ENCODE measurements at places on chromosomes 2 and 18.

DNA sequence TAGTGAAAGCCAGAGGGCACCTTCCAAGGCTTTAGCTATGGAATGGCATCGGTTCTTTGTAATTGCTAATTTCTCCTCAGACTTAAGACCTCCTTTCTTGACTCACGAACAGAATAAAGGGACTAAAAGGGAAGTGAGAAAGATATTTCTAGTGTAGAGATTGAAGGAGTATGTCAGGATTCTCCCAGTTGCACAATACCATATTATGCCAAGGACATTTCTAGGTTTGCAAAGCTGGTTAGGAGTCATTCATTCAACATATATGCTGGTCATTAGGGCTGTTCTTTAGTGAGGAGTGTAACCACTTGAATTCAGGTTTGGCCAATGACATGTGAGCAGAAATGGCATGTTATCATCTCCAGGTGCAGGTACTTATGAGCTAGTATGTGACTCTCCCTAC lies 7.4 kb downstream of the REEP1 start:
- no peak for DNase-seq

DNA sequence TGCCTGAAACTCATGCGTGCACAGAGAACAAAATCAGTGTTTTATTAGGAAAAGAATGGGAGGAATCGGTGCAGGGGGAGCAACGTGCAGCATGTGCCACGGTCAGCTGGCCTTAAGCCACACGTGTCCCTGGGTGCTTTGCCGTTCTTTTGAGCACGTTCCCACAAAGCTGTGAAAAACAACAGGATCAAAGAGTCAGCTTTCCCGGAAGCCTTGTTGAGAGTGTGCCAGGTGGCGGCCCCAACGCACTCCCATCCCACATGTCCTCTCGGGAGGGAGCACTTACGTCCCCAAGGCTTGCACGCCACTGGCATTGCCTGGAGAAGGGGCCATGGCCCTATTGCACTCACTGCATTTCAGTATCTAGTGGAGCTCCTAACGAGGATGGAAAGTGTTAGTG lies 511.2 kb downstream of the EIPR1 start:
- no peak for DNase-seq

DNA sequence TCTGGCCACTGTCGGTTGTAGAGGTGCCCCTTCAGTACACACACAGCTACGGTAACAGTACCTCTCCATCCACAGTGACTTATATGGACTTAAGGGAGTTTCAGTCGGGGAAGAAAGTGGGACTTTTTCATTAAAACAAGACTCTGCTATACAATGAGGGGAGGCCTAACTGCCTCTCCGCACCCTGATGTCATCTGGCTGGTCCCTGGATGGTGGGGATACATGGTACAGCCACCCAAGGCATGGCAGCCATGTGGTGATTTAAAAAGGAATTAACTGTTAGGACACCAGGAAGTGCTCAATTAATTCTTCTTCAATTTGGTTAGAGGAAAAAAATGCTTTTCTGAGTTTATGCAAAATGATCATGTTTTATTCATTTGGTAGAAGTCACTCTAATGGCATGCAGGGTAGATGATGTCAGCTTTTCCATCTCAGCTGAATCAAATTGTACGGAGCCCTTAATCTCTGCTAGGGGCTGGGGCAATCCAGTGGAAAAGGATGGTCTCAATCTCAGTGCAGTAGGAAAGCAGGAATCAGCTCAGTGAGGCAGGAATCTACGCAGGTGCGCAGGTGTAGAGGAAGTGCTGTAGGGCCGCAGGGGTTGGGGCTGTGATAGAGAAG lies 243.9 kb downstream of the PRKCE start:
- DNase-seq: no peak

GRCh38 chr2:62467100-62467474 lies 38.9 kb downstream of the TMEM17 start:
- no peak for DNase-seq

- DNase-seq: no peak
These were observed 67.2 kb upstream of the LRPPRC start for GRCh38 chr2:44063033-44063432.

- no peak for DNase-seq
These were observed 25.6 kb downstream of the HADHB start for GRCh38 chr2:26270373-26270772.

DNA sequence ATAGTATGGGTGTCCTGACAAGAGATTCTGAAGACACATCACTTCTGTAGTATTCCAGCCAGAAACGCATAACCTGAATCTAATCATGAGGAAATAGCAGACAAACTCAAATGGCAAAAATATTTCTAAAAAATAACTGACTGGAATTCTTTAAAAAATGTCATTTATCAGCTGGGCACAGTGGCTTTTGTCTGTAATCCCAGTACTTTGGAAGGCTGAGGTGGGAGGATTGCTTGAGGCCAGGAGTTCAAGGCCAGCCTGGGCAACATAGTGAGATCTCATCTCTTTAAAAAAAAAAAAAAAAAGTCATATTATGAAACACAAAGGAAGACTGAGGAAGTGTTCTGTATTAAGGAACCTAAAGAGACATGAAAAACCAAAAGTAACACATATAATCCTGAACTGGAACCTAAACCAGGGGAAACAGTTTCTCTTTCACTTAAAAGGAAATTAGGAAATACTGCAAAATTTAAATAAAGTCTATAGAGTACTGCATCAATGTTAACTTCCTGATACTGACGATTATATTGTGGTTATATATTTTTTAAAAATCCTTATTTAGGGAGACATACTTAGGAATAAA lies 29.9 kb downstream of the SESTD1 start:
- no peak for DNase-seq

DNA sequence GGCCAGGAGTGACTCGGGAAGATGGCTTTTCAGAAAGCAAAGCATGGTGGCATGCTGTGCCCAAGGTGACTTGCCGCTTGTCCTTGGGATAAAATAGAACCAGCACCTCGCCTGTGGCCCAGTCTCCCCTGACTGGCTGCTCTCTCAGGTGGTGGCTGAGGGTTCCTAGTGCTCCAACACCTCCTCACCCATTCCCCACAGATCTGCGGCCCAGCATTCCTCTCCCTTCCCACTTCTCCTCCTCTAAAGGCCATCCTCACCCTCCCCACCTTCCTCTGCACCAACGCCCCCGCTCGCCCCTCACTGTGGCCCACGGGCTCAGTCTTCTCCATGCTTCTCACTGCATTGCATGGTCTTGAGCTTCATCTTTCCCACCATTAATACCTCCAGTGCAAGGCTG lies 132.4 kb downstream of the PXDN start:
- no peak for DNase-seq

- no peak for DNase-seq
These were observed 101.3 kb downstream of the CAPN13 start for GRCh38 chr2:30705711-30706533.

GRCh38 chr2:26034637-26034992 lies 731 bp downstream of the RAB10 start:
- no peak for DNase-seq

- no peak for DNase-seq
These were observed 71.6 kb downstream of the C2orf74 start for GRCh38 chr2:61233581-61233980.

- DNase-seq: no peak
These were observed 620.2 kb upstream of the NETO1 start for GRCh38 chr18:73487966-73488365.

DNA sequence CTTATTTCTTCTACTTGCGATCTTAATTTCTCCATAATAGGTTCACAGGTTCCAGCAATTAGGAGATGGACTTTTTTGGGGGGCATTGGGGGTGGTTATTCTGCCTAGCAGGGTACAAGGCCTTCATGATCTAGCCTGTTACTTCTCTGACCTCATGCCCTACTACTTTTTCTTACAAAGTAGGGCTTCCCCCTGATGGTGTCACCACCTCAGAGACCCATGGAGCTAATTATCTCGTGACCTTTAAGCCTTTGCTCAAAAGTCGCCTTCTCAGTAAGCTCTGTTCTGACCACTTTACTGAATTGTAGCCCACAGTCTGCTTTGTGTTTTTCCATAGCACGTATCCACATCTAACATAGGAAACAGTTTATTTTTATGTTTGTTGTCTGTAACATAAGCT lies 458.0 kb downstream of the PARD3B start:
- no peak for DNase-seq

- DNase-seq: no peak
These were observed 157.9 kb downstream of the ASB1 start for GRCh38 chr2:238584617-238585016.

- no peak for DNase-seq
These were observed 46.9 kb downstream of the CABYR start for GRCh38 chr18:24185805-24186204.

GRCh38 chr2:224645722-224646121 lies 60.6 kb upstream of the CUL3 start:
- DNase-seq: no peak

- no peak for DNase-seq
These were observed 200.7 kb downstream of the SOCS6 start for GRCh38 chr18:70489571-70489970.

DNA sequence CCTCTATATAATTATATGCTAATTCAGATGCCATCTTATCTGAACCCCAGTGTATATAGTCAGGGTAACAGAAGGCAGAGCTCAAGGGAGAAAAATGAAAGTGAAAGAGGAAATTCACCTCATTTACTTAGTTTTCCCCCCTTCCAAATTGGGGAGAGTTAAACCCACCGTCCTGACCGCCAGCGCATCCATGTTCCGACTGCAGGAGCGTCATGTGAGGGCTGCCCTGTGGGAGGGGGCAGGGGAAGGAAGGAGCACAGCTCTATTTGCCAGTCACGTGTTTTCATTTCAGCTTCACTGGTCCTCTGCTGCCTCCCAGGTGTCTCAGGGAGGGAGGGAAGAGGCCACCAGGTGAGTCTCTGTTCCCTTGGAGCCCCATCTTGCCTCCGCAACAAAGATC lies 13.2 kb downstream of the CNNM4 start:
- no peak for DNase-seq

DNA sequence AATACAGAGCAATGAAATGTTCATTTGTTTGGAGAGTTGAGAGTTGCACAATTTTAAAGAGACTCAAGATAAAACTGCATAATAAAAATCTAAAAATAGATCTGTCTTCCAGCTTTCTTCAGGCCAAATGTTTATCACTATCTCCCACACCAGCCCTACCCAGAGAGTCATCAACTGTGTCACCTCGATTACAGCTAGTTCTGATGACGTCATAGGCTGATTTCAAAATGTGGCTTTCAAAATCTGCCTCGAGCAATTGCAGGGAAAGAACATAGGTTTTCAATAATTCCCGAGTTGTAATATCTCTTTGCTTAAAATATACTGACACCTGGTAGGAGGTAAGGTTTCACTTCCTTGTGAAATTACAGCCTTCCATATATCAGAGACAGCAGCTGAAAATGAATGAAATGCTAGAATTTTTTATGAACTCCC lies 677.6 kb upstream of the ID2 start:
- no peak for DNase-seq

DNA sequence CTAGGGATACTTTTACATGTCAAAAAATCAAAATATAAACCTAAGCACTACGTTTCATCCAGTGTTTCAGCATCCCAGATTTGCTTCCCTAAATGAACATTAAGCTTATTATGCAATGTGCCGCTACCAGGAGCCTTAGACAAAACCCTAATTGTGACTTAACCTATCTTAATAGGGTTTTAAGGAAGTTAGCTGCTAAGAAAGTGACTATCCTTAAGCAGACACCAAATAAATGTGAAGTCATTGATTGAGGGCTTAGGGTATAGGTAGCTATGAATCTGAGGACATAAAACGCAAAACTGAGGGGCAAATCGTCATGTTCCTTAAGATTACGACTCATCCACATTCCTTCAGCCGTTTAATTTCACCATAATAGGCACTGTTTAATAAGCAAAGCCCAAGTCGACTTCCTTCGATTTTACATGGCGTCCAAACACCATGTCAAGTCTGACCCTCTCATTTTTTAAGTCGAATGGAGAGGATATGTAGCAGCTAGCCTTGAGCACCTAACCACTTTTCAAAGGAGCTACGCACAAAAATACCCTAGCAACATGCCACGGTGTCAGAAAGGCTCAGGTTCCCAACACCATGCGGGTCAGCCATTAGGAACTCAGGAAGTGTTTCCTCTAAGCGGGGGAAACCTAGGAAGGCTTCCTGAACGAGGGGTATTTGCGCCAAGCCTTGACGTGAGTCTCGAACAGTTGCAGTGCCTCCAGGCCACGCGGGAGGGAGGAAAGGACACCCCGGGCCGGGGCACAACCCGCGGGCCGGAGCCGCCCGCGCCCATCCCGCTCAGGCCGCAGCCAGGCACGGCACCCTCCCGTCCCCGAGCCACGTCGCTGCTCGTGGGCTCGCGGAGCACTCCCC lies 1.0 kb downstream of the HDLBP start:
- no peak for DNase-seq
